Glutamatergic neuron (in vitro differentiated cells): ENCODE measurements at places on chromosomes 1 and 21. TPM values are rescaled to one million over a fixed set of nuclear protein-coding genes. Genes with fewer than 3 reads are reported as not detected.

DNA sequence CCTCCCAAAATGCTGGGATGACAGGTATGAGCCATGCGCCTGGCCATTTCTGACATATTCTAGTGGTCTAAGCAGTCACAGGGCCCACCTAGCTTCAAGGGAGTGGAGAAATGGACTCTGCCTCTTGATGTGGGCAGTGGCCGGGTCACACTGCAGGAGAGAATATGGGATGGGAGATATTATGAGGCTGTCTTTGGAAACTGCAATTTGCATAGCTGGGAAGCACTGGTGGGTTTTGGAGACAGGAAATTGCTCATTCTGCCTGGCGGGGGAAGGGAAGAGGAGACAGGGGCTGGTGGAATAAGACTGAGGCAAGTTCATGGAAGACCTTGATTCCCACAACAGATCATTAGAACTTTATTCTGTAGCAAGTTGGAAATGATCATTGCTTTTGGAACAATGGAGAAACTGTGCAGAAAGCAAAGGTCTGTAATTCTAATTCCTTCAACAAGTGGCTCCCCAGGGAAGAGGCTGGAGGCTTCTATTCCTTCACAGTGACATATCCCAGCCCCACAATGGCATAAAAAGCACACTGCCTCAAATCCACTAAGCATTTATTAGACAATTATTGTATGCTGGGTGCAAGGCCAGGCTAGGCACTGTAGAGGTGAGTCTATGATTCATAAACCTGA lies 10.5 kb downstream of the NCMAP start:
- no peaks in the 10 kb centered on the region for H3K36me3 ChIP-seq
- H3K4me3 ChIP-seq: no peak overlapping the region
- no peak overlapping the region for H3K27ac ChIP-seq
- peak; percentile 3 for DNase-seq
- H3K4me1 ChIP-seq: no peaks in the 10 kb centered on the region

- no peaks in the 10 kb centered on the region for H3K4me1 ChIP-seq
- no peak overlapping the region for H3K27ac ChIP-seq
- H3K4me3 ChIP-seq: no peak overlapping the region
- H3K27me3 ChIP-seq: peaks cover 5% of the 10 kb centered on the region
- DNase-seq: no peak
Observed at GRCh38 chr1:5448486-5448885, 543.7 kb downstream of the NPHP4 start.

OR2G6 gene
- not detected for total RNA-seq

- no peak overlapping the region for H3K4me3 ChIP-seq
- H3K4me1 ChIP-seq: peaks cover 2% of the 10 kb centered on the region
- H3K36me3 ChIP-seq: no peaks in the 10 kb centered on the region
- no peak overlapping the region for H3K27ac ChIP-seq
Observed at GRCh38 chr1:172112576-172112975, 271.3 kb downstream of the DNM3 start.

TACSTD2 gene
- not detected for total RNA-seq

KIF21B gene
- 51.1 TPM for total RNA-seq

LCE3E gene
- not detected for total RNA-seq

KLHL21 gene
- 9.2 TPM for total RNA-seq

DNA sequence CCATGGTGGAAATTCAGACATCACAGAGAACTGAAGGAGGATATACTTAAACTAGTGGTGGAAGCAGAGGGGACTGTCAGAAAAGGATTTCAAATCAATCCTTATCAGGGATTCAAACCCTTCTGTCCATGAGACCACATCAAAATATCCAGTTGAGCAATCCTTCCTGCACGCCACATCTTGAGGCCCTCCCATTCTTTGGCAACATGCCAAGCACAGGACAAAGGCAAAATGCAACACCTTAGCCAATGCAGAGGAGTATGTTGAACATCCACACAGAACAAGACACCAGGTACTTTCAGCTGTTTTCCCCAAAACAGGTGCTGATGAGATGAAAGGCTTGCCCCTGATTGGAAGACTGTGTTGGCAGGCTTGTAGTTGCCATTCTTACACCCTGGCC lies 81.8 kb upstream of the PLXNA2 start:
- DNase-seq: no peak
- H3K4me3 ChIP-seq: no peak overlapping the region
- H3K27me3 ChIP-seq: no peaks in the 10 kb centered on the region
- no peaks in the 10 kb centered on the region for H3K4me1 ChIP-seq

DNA sequence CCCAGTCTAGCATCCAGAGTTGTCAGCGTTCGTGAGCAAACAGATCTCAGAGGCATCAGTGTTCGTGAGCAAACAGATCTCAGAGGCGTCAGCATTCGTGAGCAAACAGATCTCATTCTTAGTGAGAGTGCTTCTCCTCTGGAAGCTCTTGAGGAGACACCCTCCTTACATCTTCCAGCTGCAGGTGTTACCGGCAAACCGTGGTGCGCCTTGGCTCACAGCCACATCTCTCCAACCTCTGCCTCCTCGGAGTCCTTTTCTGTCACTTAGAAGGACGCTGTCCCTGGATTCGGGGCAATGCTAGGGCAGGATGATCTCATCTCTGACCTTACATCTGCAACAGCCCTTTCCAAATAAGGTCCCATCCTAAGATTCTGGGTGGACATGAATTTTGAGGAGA lies 14.6 kb upstream of the UMODL1 start:
- peaks cover 22% of the 10 kb centered on the region for H3K36me3 ChIP-seq
- DNase-seq: no peak
- no peak overlapping the region for H3K27ac ChIP-seq
- peaks cover 7% of the 10 kb centered on the region for H3K4me1 ChIP-seq
- H3K4me3 ChIP-seq: no peak overlapping the region

KLHDC9 gene
- 10.9 TPM for total RNA-seq

- H3K36me3 ChIP-seq: peaks cover 10% of the 10 kb centered on the region
Observed at GRCh38 chr21:34801519-34802132, 132.8 kb downstream of the CLIC6 start.

TRIM67 gene
- 3.9 TPM for total RNA-seq

DNA sequence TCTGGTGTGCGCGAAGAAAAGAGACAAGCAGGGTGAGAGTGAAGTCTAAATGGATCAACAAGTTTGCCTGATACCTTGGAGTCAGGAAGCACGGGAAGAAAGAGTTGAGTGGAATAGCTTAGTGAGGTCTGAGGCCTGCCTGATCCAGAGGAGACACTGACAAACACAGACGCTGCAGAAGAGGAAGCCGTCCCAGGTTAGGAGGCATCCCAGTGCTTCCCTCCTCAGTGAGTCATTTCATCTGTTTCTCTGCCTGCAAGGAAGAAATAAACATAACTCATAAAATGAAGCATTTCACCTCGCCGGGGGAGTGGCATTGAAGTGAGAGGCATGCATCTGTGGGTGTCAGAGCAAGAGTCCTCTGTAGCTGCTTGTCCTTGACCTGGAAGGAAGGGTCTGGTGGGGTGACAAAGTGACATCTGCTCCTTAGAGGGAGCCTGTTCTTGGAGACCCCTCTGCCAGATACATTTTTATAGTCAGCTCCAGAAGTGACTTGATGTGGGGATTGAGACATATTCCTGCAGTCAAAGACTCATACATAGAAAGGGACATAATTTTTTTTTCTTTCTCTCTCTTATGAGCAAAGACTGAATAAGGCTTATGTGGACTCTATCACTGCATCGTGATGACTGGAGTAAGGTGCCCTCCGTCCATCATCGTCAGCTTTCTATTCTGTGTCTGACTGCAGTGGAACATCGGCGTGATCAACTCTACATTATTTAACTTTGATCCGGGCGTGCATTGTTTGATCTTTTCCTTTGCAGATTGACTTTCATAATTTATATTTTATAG lies 256.7 kb downstream of the KIF26B start:
- no peak for DNase-seq
- no peak overlapping the region for H3K27ac ChIP-seq
- peaks cover 2% of the 10 kb centered on the region for H3K4me1 ChIP-seq

APOBEC4 gene
- total RNA-seq: not detected

DNA sequence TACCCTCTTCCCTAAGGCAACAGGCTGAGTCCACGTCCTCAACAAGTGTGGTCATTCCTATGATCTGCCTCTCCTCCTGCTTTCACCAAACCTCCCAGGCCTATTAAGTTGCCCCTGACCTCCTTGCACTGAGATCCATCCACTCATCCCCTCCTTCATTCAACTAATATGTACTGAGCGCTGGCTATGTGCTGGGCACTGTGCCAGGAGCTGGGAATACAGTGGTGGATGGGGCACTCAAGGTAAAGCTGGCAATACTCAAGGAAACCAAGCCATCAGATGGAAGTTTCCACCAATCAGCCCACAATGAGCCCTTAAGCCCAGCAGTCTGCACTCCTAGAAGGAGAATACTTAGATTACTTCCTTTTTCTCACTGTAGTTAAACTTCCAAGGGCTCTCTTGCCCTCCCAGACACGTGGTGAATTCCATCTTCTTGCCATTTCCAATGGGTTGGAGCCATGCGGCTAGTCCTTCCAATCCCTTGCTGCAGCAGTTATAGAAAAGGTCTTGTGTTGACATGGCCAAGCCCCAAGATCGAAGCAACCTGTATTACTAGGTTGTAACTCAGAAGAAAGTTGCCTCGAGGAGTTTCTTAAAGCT lies 279.9 kb upstream of the RUNX1 start:
- DNase-seq: no peak
- H3K27ac ChIP-seq: no peak overlapping the region
- peaks cover 2% of the 10 kb centered on the region for H3K27me3 ChIP-seq
- no peak overlapping the region for H3K4me3 ChIP-seq
- no peaks in the 10 kb centered on the region for H3K4me1 ChIP-seq

DCST1 gene
- total RNA-seq: not detected

GRCh38 chr1:180620581-180620980 lies 11.2 kb upstream of the XPR1 start:
- no peak for DNase-seq
- H3K4me1 ChIP-seq: no peaks in the 10 kb centered on the region
- H3K27ac ChIP-seq: no peak overlapping the region

GRCh38 chr21:46011267-46011967 lies 29.8 kb downstream of the COL6A1 start:
- peak overlapping the region; percentile 15 for H3K27ac ChIP-seq
- peaks cover 2% of the 10 kb centered on the region for H3K4me1 ChIP-seq
- H3K4me3 ChIP-seq: no peak overlapping the region
- H3K27me3 ChIP-seq: peaks cover 2% of the 10 kb centered on the region
- H3K36me3 ChIP-seq: peaks cover 5% of the 10 kb centered on the region

GRCh38 chr1:198848649-198849048 lies 209.8 kb downstream of the PTPRC start:
- no peak overlapping the region for H3K27ac ChIP-seq
- no peaks in the 10 kb centered on the region for H3K36me3 ChIP-seq
- peaks cover 4% of the 10 kb centered on the region for H3K27me3 ChIP-seq
- DNase-seq: no peak
- H3K4me1 ChIP-seq: no peaks in the 10 kb centered on the region
- H3K4me3 ChIP-seq: no peak overlapping the region

G0S2 gene
- 2.5 TPM for total RNA-seq

GRCh38 chr1:113983391-113983790 lies 4.1 kb downstream of the OLFML3 start:
- peaks cover 24% of the 10 kb centered on the region for H3K4me1 ChIP-seq
- DNase-seq: no peak
- H3K27me3 ChIP-seq: peaks cover 13% of the 10 kb centered on the region
- no peaks in the 10 kb centered on the region for H3K36me3 ChIP-seq
- H3K27ac ChIP-seq: peak overlapping the region; percentile 44

GRCh38 chr1:158969166-158969565 lies 37.8 kb downstream of the PYHIN1 start:
- no peak overlapping the region for H3K27ac ChIP-seq
- H3K4me1 ChIP-seq: no peaks in the 10 kb centered on the region
- no peaks in the 10 kb centered on the region for H3K27me3 ChIP-seq

CYB561D1 gene
- total RNA-seq: 23.9 TPM

CNKSR1 gene
- total RNA-seq: 9.9 TPM

SAMD11 gene
- total RNA-seq: 46.2 TPM

- peaks cover 7% of the 10 kb centered on the region for H3K36me3 ChIP-seq
- H3K27me3 ChIP-seq: peaks cover 7% of the 10 kb centered on the region
- H3K4me3 ChIP-seq: no peak overlapping the region
Observed at GRCh38 chr1:30933874-30934252, 25.3 kb upstream of the SDC3 start.

DESI2 gene
- 25.9 TPM for total RNA-seq

TMEM82 gene
- not detected for total RNA-seq

HPCA gene
- 156 TPM for total RNA-seq

DNA sequence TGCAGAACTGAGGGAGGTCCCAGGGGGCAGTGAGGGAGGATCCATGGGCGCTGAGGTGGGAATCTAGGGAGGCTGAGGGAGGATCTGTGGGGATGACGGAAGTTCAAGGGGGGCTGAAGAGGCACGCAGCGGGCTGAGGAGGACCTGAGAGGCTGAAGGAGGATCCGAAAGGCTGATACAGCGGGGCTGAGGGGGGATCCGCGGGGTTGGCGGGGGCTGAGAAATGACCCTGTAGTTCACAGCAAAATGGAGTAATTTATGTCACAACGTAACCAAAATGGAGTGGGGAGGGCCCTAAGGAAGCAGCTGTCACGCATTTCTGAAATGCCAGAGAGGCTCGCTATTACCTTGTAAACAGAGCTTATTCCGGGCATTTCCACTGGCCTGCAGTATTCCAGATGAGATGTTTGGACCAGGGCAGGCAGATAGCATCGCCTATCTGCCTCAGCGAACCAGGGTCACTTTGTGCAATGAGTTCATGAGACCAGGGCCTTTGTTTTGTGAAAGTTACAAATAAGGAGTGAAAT lies 926 bp upstream of the MRPL55 start:
- H3K4me1 ChIP-seq: peaks cover 3% of the 10 kb centered on the region
- DNase-seq: no peak
- peak overlapping the region; percentile 92 for H3K4me3 ChIP-seq

GRCh38 chr1:31249854-31250253 lies 10.2 kb upstream of the NKAIN1 start:
- H3K27me3 ChIP-seq: peaks cover 5% of the 10 kb centered on the region
- H3K27ac ChIP-seq: no peak overlapping the region
- DNase-seq: no peak

DNA sequence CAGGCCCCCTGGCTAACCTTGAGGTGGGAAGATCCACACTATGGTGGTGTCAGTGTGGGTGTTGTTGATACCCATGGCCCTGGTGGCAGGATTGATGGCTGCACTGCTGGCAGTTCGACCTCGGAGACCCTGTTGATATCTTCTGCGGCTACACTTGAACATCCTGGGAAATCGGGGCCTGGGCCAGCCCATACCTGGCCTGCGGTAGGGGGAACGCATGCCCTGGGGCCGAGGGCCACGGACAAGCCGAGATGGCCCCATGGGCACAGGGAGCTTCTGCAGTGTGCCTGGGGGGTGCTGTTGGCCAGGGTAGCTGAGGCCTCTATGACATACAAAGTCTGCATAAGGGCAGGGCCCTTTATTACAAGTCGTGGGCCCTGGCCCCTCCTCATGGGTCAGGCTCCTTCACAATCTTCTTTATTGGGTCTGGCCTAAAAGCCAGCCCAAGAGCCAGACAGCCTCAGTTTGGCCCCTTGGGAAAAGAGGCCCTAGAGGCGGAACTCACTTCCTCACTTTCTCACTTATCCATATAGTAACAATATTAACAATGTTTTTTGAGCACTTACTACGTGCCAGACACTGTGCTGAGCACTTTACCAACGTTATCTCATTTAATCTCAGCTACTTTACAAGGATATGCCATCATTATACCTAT lies at the start of gene P3R3URF:
P3R3URF (minus strand) TSS at position 278 of the 655 bp plus-strand sequence; CDS start at position 261, 17 bp downstream.
- H3K4me3 ChIP-seq: no peak within 1 kb of the TSS
- H3K4me1 ChIP-seq: peaks cover 5% of the 10 kb centered on the region
- H3K27ac ChIP-seq: no peak within 1 kb of the TSS
- no peaks in the 10 kb centered on the region for H3K36me3 ChIP-seq
